ENCODE measurements at places on chromosomes 5 and 9.

- no peak for DNase-seq
Measured at GRCh38 chr9:96294159-96294545, 7.8 kb downstream of the HSD17B3 start.

DNA sequence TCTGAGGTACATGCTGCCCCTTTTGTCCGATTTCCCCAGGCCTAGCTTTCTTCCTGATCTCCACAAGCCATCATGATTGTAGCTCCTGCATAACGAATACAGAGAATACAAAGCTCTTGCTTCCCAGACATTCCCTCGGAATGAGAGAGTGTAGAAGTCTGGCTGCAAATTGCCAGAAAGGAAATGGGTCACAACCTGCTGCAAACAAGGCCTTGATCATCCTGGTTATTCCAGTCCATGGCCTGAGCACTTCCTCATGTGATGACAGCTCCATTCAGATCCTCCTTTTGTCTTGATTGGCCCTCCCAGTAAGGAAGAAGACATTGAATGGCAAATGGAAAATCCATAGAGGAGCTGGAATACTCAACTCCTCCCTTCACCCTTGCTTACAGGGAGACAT is 136.0 kb upstream of the ADRA1B start:
- DNase-seq: no peak

GRCh38 chr9:27528076-27528885 is 1.3 kb downstream of the MOB3B start:
- DNase-seq: peak; percentile 15

DNA sequence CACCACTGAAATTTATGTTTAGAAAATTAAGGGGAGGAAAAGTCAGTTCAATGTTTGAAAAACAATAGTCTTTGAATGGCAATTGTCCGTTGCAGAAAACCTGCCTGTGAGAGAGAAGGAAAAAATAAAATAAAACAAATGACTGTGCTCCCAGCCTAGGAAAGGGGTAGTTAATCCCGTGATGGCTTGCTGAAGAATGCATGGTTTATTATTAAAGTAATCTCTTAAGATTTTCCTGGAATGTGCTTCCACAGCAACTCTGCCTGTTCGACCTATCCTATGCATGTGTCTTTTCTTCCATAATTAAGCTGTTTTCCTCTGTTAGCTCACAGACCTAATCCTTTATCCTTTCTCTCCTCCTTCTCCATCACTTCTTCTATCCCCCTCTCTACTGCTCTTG is 2.4 kb upstream of the DAB2 start:
- no peak for DNase-seq

DNA sequence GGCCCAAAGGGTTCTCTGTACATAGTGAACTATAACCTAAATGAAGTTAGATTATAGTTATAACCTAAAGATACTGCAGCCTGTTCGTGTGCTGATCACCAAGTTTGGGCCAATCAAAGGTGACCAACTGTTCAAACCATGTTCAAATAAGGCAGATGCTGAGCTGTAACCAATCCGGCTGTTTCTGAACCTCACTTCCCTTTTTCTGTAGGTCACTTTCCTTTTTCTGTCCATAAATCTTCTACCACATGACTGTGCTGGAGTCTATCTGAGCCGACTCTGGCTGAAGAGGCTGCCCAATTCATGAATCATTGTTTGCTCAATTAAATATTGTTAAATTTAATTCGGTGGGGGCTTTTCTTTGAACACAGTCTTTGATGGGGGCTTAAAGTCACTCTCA is 1920.2 kb downstream of the MAT2B start:
- DNase-seq: no peak

GRCh38 chr9:70007831-70008230 is 35.8 kb upstream of the MAMDC2 start:
- no peak for DNase-seq

GRCh38 chr5:178392386-178392785 is 159.8 kb upstream of the PHYKPL start:
- DNase-seq: no peak

DNA sequence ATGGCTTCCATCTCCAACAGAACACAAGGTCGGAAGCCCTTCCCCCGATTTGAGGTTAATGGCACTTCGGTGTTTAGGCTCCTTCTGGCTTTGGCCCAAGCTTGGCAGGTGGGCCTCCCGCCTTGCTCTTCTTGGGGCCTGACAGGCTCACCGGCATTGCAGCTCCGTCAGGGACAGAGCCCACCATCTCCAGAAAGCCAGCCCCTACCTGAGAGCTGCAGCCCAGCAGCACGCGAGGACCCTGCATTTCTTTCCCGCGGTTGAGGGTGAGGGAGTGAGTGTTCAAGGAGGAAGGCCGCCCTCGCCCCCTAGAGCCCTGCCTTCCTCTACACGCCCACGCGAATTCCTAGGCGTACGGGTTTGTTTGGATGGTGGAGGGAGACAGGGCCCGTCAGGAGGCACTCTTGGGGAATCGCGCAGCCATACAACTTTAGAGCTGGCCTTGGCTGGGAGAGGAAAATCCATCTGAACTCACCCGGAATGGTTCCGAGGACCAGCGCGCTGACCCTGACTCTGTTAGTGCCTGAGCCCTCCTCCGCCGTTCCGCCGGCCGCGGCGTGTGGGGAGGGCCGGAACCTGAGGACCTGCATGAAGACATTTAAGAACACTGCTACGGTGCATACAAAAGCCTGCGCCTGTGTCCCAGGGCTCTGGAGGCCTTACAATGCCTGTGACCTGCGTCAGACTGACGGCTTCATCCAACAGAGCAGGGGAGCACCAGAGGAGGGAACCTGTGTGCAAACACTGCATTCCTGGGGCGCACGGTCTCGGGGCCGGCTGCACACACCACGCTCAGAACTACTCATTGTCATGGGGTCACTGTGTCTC is 73.8 kb downstream of the MRPL36 start:
- no peak for DNase-seq

DNA sequence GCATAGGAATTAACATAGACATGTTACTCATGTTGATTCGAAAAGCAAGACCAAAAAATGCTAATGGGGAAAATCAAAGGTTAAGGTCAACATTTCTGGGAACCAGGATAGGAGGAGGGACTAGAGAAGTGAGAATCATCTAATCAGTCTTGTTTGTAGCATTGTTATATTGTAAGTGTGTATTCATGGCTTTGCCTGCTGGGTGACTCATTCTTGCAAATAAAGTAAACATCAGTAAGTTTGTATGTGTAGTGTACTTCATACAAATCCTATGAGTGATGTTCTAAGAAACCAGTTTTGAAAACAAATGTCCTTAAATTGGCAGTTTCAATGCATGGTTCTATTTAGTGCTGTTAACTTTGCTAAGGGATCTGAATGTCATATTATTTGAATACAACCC is 79.0 kb upstream of the TMEM252 start:
- DNase-seq: no peak

- no peak for DNase-seq
Measured at GRCh38 chr5:6713274-6714225, at the start of gene TENT4A. TSS of gene TENT4A (plus strand) at chr5:6713432. CDS start at chr5:6713984, 552 bp downstream.

- no peak for DNase-seq
Measured at GRCh38 chr5:24789611-24790351, 145.0 kb upstream of the CDH10 start.

GRCh38 chr9:96644137-96644536 is 11.0 kb downstream of the PRXL2C start:
- no peak for DNase-seq

- DNase-seq: no peak
Measured at GRCh38 chr9:89134709-89135108, 43.9 kb downstream of the SHC3 start.
